ENCODE measurements at places on chromosomes 4 and X. TPM values are rescaled to one million over a fixed set of nuclear protein-coding genes. Genes with fewer than 3 reads are reported as not detected.

SNX12 gene
- 76.2 TPM for total RNA-seq

EDA2R gene
- total RNA-seq, result 12.6 TPM

AKAP4 gene
- total RNA-seq, result not detected

PABPC1L2B gene
- total RNA-seq, result 0.17 TPM

ZNF718 gene
- 13.9 TPM for total RNA-seq

FMR1NB gene
- not detected for total RNA-seq

LINC00632 gene
- total RNA-seq, result 1.4 TPM

GPR34 gene
- not detected for total RNA-seq

EMCN gene
- 0.34 TPM for total RNA-seq

BDH2 gene
- 43.3 TPM for total RNA-seq

SPANXB1 gene
- not detected for total RNA-seq

NPNT gene
- 7.3 TPM for total RNA-seq

SRPX2 gene
- total RNA-seq, result 1.4 TPM

CXCL5 gene
- 22.0 TPM for total RNA-seq

ADGRG4 gene
- not detected for total RNA-seq

DUSP9 gene
- total RNA-seq, result 3.2 TPM

ZCCHC18 gene
- total RNA-seq, result 1.5 TPM

GPR78 gene
- total RNA-seq, result not detected

IL13RA1 gene
- 32.0 TPM for total RNA-seq

NXF2B gene
- not detected for total RNA-seq
